ENCODE measurements at places on chromosomes 3 and 15.

DNA sequence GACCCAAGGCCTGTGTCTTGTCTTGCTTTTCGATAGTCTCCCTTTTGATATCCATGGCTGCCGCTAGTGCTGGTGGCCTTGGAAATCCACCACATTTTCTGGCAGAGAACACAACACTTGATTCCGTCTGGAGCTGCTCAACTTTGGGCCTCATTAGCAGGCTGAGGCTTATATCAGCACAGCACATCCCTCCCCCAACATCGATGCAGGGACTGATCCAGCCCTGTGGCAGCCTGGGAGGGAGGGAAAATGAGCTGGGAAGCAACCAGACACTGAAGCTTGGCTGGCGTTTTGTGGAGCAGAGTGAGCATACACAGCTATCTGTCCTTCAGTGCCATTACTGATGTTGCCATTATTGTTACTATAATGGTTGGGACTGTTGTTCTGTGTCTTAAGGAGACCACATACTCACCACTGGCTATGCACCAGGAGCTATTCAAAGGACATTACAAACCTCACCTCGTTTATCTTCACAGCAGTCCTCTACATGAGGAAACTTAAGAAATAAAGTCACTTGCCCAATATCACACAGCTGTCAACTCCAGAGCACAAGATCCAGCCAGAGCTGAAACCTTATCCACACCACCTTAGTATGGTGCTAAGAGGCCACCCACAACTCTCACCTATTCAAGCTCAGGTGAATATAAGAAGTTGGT lies 102.9 kb downstream of the SUCLG2 start:
- DNase-seq, result no peak

- no peak for DNase-seq
Measured at GRCh38 chr3:13249664-13250390, 170.3 kb downstream of the NUP210 start.

DNA sequence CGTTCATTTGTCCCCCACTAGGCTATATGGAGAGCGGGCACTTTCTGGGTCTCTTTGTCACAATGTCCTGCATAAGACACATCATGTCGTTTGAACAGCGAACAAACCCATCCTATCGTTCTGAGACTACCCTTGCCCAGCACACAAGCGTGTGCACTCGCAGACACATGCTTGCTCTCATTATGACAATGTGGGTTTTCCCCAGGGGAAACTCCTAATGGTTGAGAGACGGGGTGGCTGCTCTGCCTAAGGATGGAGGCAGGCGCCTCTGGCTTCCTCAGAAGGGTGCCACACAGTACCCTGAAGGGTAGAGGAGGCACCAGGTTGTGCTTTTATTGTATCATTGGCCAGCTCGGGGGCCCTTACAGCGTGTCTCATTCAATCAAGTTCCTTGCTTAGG lies 51.0 kb upstream of the MYZAP start:
- no peak for DNase-seq

GRCh38 chr3:81581966-81582599 lies 179.4 kb downstream of the GBE1 start:
- no peak for DNase-seq

Data from activated CD8-positive, alpha-beta memory T cell treated with anti-CD3 and anti-CD28 coated beads for 1 hour (primary cell).